ENCODE measurements at places on chromosomes 5 and 9.

- no peak for DNase-seq
These were observed 33.9 kb upstream of the MAN2A1 start for GRCh38 chr5:109655841-109656240.

DNA sequence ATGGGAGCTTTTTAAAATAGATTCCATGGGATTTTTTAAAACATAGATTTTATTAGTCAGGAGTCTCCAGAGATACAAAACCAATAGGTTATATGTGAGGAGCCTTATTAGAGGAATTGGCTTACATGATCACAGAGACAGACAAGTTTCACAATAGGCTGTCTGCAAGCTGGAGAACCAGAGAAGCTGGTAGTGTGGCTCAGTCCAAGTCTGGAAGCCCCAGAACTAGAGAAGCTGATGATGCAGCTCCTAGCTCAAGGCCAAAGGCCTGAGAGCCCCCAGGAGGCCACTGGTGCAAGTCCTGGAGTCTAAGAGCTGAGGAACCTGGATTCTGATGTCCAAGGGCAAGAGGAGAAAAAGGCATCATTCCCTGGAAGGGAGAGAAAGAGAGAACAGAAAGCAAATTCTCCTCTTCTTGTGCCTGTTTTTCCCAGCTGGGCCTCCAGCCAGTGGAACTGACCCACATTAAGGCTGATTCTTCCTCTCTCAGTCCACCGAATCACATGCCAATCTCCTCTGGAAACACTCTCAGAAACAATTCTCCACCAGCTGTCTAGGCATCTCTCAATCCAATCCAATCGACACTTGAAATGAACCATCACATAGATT lies 59.3 kb downstream of the AHRR start:
- no peak for DNase-seq

DNA sequence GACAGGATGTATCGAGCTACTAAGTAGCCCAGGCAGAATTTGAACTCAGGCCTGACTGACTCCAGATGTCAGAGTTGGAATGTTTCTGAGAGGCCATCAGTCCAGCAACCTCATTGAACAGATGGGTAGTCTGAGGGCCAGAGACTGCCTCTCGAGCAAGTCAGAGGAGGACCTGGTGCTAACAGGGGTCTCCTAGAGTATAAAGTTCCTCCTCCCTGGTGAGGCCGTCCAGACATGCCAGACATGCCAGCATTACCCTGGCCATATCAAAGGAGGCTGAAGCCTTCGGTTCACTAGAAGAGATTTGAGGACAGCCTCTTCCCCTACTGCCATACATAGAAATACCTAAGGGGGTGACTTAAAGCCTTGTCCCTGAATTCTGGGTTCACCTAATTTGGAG lies 81.2 kb downstream of the ZNF618 start:
- DNase-seq: no peak

DNA sequence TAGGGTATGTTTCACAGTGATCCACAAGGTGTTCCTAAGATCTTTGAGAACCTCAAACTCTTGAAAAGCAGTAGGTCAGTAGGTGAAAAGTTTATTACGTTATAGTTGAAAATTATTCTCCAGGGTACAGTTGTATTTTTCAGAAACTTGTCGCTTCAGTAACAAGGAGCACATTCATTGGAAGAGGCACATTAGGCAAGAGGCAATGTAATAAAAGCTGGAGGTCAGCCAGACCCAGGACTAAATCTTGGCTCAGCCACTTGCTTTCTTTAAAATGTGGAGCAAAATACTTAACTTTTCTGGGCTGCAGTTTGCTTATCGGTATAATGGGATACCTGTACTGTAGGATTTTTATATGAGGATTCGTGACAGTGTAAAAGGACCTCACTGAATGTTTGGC lies 45.6 kb downstream of the TLE4 start:
- DNase-seq: no peak

DNA sequence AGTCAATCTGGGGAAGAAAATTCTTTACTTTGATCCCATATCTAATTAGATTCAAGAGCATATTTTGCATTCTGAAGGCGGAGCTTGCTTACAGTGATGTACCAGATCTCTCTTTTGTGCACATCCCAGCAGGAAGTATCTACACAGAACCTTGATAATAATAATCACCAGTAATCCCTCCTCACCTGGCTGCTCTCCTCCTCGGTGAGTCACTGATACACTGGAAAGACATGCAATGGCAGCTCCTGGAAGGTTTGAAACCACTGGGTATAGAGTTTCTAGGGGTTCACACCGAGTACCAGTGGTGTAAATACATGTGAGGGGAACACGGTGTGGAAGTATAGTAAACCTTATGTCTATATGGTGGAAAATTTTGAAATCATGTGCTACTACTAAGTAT lies 205.5 kb upstream of the TARS1 start:
- no peak for DNase-seq

GRCh38 chr5:73114044-73114688 lies 6.2 kb upstream of the TMEM171 start:
- no peak for DNase-seq

GRCh38 chr5:116930616-116931015 lies 356.0 kb upstream of the SEMA6A start:
- DNase-seq: no peak

DNA sequence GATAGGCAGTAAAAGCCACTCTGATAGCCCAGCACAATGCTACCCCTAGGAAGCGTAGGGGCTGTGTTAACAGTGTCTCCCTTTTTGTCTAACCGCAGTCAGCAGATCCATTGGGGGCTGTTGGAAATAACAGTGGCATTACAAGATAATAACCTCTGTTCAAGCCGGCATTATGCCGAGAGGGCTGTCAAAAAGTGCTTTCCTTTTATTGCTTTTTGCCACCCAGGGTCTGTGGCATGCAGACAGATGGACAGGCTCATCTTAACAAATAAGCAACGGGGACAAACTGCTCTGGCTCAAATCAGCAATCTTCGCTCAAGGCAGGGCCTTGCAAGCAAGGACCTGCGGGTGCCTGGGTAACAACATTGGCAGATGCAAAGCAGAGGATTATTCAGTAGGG lies 123.3 kb downstream of the TLR4 start:
- no peak for DNase-seq

DNA sequence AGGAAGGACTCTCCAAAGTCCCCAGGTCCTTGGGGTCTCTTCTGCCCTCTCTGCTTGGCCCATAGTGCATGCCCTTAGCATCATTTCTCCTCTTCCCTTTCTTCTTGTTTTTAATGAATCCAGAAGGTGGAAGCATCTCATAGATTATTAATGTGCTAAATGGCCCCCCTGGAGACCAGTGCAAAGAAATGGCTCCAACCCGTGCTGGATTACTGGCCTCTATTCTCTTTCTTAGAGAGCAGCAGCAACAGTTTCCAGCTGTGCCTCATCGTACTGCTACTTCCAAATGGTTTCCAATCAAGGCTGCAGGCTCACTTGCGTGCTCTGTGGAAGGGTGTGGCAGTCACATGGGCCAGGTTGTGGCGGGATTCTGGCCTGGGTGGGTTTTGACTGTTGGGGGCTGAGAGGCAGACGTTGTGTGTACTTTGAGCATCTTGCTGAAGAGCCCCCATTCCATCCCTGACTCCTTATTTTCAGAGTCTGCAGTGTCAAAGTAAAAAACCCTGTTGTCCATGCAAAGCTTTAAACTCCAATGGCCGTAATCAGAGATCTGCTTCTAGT lies 139.7 kb downstream of the GABBR2 start:
- no peak for DNase-seq

- no peak for DNase-seq
These were observed 587.8 kb downstream of the PSAT1 start for GRCh38 chr9:78884611-78885150.

All from amygdala (tissue), 56 donors.